Activated gamma-delta T cell treated with Interleukin-2 at 50 U/mL for 16 hours (primary cell): ENCODE measurements at places on chromosomes 16 and 17.

- DNase-seq = no peak
Observed at GRCh38 chr16:12869698-12870427, 31.5 kb upstream of the SHISA9 start.

DNA sequence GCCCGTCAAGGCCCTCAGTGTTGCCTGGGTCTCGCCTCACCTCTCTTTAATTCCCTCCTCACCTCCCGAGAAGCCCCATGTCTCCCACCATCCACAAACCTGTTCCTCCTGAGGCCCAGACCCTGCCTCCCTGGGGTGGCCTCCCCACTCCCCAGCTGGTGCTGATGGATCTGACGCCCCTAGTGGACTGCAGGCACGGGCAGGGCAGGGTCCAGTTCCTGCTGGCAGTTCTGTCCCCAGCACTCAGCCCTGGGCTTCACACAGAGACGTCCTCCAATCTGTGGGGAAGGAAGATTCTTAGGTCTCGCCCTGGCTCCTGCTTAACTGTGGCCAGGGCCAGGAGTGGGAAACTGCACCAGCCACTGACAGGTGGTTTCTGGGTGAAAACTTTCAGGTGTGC lies 108.8 kb downstream of the AMFR start:
- DNase-seq = no peak

GRCh38 chr17:64442541-64442971 lies 6.4 kb upstream of the MILR1 start:
- DNase-seq = no peak

GRCh38 chr17:44751806-44752205 lies 7.0 kb upstream of the ADAM11 start:
- no peak for DNase-seq

- peak; percentile 50 for DNase-seq
Observed at GRCh38 chr16:29290631-29291247, 115.8 kb downstream of the NPIPB11 start.

- DNase-seq = no peak
Observed at GRCh38 chr17:83201206-83202001, 122.0 kb downstream of the METRNL start.

GRCh38 chr17:18156171-18156975 lies 27.3 kb upstream of the ALKBH5 start:
- no peak for DNase-seq

- DNase-seq = no peak
Observed at GRCh38 chr16:51542981-51543815, 392.1 kb upstream of the SALL1 start.

GRCh38 chr17:40178021-40178601 lies 841 bp downstream of the RAPGEFL1 start:
- no peak for DNase-seq

GRCh38 chr16:17403156-17403809 lies 67.5 kb downstream of the XYLT1 start:
- DNase-seq = no peak

GRCh38 chr17:69947027-69947759 lies 127.8 kb upstream of the KCNJ16 start:
- no peak for DNase-seq

- DNase-seq = peak; percentile 14
Observed at GRCh38 chr17:10292057-10292937, 80.5 kb downstream of the MYH13 start.

GRCh38 chr17:16352303-16352666 lies 984 bp downstream of the CENPV start:
- DNase-seq = peak; percentile 8

DNA sequence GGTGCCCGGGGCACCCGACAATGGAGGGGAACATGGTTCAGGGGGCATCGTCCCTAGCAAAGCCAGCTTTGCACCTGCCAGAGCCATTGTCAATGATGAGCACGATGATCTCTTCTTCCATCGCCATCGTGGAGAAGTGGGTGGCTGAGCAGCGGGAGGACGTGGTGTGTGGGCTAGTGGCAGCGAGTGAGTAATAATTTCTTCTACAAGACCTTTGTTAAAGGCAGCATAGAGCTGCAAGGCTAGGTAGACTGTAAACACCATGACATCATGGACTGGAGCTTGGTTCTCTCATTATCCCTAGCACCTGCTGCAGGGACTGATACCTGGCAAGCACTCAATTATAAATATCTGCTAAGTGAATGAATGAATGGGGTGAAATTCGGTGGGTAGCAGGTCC lies 6.7 kb upstream of the HEATR3 start:
- DNase-seq = no peak

- DNase-seq = no peak
Observed at GRCh38 chr16:67260426-67261063, 11.8 kb downstream of the SLC9A5 start.

DNA sequence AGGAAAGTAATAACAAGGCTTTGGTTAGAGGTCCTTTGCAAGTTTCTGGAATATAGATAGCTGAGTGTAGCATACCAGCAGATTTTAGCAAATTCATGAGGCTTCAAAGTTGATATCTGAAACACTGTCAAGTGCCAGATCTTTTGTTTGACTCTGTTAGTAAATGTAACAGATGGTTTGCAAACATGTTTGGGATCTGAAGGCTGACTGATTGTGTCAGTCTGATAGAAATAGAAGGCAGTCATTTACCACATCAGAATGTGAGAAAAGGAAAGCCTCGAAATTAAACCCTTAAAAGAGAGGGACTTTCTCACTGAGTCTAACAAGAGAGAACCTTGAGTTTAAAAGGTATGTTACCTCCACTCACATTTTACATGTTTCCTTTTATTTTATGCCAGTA lies 371.5 kb downstream of the KIF2B start:
- DNase-seq = no peak

- no peak for DNase-seq
Observed at GRCh38 chr17:80182845-80183223, 13.0 kb downstream of the CARD14 start.

DNA sequence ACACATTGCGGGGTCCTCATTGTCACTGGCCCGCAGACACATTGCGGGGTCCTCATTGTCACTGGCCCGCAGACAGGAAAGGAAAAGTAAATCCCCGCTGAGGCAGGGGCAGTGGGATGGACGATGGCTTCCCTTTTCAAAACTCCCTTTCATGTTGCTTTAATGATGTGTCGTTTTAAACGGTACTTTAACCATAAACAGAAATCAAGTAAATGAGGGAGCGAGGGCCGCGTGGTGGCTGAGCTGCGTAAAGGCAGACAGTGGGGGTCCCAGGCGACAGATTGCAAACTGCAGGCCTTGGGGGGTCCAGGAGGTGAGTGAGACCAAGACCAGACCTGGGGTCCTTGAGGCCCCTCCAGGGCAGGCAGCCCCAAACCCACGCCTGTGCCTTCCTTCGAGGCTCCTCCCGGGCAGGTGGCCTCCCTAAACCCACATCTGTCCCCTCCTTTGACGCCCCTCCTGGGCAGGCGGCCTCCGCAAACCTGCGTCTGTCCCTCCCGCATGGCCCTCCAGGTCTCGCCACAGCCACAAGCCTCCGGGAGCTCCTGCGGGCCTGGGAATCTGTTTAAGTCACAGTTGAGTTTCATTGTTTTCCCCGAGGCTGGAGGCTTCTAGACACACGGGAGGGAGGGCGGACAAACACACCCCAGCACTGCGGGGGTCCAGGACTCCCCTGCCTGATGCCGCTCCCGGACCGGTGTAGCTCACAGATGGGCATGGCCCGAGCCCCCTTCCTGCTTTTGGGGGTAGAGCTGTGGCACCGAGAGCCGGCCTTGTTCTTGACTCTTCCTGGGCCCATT lies 7.3 kb downstream of the PIEZO1 start:
- DNase-seq = no peak

DNA sequence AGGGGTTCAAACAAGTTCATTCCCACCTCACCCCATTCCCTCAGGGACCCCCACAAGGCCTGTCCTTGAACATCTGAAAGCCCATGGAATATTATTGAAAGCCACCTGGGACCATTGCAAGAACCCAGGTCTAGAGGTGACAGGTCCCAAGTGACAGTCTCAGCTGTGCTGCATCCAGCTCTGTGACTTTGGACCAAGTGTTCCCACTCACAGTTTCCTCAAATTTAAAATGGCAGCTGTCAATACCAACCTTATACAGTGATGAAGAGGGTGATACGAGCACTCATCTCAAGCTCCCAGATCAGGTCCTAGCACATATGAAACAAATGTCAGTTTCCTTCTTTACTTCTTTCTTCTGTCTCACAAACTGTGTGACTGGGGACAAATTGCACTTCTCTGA lies 9.1 kb downstream of the ERAL1 start:
- no peak for DNase-seq

DNA sequence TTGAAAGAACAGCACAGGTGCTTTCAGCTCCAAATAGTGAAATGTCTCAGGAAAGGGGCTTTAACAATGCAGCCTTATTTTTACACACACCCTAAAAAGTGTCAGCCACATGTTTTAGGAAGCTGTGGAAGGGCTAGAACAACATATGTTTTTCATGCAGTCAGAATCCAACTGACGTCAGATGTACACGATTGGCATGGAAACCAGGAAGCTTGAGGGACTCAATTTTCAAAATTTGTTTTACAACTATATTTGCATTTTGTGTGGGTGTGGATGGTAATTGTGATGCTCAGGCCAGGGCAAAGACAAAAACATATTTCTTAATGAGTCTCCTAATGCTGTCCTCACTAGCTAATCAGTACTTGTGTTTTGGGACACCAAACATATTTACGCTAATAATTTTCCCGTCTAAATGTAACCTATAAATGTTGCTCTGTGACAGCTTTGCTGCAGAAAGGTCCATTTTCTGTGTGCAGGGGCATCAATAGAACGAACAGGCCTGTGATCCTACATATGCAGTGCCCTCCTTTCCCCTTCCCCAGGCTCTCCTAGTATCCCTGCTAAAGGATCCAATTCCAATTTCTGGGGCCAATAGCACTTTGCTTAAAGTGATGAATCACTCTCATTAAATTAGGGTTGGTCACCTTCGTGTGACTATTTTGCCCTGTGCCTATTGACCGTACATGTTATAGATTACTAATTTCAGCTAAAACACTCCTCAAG lies 434.0 kb upstream of the CDH5 start:
- DNase-seq = no peak

DNA sequence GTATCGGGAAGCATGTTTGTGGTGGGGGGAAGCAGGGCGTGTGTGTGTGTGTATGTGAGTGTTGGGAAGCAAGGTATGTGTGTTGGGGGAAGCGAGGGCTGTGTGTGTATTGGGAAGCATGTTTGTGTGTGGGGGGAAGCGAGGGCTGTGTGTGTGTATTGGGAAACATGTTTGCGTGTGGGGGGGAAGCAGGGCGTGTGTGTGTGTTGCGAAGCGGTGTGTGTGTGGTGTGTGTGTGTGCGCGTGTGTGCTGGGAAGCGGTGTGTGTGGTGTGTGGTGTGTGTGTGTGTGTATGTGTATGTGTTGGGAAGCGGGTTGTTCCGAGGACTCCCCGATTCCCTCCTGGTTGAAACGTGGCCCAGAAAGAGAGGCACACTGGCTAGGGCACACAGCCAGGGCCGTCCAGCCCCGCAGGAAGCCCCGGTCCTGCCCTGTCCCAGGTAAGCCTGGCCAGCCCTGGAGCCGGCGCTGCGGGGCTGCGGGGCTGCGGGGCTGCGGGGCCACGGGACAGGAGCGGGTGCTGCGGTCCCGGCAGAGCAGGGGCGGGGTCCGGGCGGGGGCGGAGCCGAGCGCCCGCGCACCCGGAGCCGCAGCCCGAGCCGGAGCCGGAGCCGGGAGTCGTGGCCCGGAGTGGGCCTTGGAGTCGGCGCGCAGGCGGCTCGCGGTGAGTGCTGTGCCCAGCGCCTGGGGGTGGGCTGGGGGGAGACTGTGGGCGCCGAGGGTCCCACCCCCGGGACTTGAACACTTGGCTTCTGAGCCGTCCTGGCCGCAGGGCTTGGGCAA lies at the start of gene NOD2:
Gene NOD2 (plus strand): TSS at position 608 of the 783 bp plus-strand sequence. CDS start 5,890 bp downstream, outside the sequence.
- DNase-seq = no peak

- DNase-seq = peak; percentile 58
Observed at GRCh38 chr17:78745407-78746088, 36.5 kb downstream of the CYTH1 start.

DNA sequence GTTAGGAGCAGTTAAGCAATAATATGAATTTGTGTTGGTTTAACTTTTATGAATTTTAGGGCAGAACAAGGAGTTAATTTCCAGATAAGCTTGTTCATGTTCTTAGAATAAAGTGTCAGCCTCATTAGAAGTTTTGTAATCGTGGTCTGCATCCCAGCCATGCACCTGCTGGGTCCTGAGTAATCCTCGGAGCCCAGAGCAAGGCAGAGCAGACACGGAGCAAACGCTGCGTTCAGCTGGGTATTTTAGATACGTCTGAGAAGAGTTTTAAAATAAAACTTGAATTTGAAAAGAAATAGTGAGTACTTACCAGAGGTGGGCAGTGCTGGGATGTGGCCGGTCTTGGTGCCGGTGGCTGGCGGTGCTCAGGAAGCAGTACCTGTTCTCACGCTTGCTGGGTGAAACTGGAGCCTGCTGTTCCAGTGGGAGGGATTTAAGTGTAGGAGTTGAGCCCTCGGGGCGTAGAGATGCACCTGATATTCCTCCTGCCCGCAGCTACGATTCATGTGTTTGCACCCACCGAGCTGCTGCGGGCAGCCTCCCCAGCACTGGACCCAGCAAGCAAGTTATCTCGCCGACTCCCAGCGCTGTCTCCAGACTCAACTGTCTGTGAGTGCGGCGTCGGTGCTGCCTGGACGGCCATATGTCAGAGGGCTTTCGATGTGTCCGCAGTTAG lies at the start of gene ZNF750:
Gene ZNF750 (minus strand): TSS at position 406 of the 676 bp plus-strand sequence. CDS start 7,568 bp downstream, outside the sequence.
- no peak for DNase-seq

DNA sequence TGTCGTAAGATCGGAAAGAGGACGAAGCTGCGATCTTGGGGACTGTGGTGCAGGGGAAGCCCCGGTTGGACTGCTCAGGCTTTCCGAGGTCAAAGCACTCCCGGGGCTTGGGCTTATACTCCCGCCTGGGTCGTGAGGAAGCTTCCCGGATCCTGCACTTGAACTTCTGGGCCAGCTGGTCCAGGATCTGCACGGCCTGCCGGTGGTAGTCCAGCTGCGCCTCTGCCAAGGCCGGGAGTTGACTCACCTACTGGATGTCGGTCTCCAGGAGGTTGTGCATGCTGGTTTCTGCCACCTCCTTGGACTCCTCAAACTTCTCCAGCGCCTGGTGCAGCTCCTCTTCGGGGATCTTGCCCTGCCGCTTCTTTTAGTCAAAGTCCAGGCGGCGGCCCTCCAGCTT lies 99.2 kb downstream of the KPNA2 start:
- DNase-seq = no peak

DNA sequence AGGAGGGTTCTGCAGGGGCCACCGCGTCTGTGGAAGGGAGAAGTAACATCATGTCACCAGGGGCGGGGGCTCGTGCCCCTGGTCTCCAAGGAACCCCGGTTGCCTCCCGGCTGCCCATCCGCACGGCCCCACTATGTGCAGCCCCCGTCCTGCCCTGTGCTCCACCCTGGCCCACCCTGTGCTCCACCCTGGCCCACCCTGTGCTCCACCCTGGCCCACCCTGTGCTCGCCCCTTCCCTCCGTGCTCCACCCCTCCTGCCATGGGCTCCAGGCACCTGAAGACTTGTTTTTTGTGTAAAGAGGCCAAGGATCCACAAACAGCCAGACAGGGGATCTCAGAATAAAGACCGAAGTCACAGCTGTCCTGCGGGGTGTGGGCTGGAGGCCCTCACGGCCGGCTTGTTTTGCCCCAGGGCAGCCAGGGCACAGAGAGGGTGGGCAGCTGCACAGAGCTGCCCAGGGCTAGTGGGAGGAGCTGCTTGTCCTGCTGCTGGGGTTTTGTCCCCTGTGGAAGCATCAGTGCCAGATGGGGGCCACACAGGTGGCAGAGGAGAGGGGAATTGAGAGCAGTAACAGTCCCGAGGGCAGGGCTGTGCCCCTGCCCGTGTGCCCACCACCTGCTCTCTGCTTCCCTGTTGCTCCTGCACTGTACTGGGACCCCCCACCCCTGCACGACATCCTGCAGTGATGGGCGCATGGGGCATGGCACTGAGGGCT lies 147.0 kb upstream of the CIBAR2 start:
- DNase-seq = no peak
